ENCODE measurements at places on chromosomes 3 and 15.

- no peak for DNase-seq
Observed at GRCh38 chr15:47507221-47507985, 209.9 kb upstream of the SEMA6D start.

DNA sequence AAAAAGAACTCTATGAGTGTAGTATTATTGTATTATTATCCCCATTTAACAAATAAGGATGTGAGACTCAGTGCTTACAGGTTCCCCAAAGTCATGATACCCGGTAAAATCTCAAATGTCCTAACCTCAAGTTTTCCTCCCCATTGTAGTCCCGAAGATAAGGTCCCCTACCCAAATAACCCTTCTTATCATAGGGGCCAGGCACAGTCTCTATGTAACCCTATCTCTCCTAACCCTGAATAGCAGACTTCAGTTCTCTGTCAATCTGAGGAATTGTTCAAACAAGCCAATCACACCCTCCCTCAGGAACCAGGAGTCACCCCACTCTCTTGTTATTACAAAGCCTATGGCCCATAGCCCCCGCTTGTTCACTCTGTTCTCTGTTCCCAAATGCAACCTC is 10.5 kb upstream of the SUSD5 start:
- no peak for DNase-seq

GRCh38 chr3:68287101-68287500 is 632.7 kb upstream of the SUCLG2 start:
- DNase-seq = no peak

- no peak for DNase-seq
Observed at GRCh38 chr3:61832375-61833229, 271.2 kb downstream of the PTPRG start.

GRCh38 chr3:156206157-156206556 is 85.8 kb downstream of the KCNAB1 start:
- DNase-seq = no peak

GRCh38 chr15:77656294-77656693 is 23.6 kb upstream of the LINGO1 start:
- DNase-seq = no peak

DNA sequence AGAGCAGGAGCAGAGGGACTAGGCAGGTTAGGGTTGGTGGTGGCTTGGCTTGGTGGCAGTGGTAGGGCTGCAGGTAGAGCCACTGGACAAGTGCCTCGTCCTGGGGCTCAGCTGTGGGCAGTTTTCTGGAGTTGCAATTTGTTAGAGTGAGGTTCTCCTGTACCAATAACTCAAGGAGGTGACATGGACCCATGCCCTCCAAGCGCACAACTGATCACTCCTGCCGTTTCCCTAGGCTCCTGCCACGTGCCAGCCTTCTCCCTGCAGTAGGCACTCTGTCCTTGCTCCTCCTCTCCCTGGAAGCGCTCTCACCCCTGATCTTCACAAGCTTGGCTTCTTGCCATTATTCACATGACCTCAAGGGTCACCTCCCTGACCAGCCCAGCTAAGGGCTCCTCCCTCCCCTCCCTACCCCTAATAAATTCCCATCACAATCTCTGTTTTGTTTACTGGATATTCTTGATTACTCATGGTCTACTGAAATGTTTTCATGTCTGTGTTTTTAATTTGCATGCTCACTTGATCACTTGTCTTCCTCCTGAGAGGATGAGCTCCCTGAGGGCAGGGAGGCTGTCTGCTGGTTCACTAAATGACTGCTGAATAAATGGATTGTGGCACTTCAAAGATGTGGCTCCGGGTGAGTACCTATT is 3.3 kb downstream of the WNT7A start:
- no peak for DNase-seq

DNA sequence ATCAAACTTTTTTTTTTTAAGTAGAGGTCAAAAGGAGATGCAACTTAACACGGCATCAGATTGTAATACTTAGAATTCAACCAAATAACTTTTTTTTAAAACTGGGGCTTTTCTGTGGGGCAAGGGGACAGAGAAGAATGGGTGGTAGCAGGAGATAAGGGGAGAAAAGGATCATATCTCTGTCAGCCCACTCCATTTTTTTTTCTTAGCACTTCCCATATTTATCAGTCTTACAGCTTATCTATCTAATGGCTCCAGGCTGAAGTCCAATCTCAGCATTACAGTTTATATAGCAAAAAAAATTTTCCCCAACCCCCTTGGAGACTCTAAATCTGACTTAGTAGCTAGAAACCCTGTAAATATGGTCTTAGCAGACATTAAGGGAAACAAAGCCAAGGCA is 69.3 kb downstream of the PIK3R4 start:
- DNase-seq = no peak

- no peak for DNase-seq
Observed at GRCh38 chr3:42802876-42803413, 1.3 kb downstream of the HIGD1A start.

GRCh38 chr15:63600616-63601025 is 3.4 kb downstream of the FBXL22 start:
- DNase-seq = peak; percentile 80

DNA sequence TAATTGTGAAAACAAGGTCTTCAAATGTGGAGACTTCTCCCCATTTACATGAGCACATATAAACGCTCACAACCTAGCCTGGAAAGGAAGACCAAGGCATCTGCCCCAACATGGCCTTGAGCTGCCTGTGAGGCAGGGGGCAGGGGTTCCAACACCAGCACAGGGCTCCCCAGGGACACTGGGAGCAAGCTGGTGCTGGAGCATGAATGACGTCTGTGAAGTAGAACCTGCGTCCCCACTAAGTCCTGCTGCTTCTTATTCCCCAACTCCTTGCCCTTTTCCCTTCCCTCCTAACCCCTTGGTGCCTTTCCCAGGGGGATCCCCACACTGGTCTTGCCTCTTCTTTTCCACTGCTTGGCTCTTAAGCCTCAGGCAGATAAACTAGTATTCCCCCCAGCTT is 93.1 kb downstream of the RBPMS2 start:
- DNase-seq = no peak

DNA sequence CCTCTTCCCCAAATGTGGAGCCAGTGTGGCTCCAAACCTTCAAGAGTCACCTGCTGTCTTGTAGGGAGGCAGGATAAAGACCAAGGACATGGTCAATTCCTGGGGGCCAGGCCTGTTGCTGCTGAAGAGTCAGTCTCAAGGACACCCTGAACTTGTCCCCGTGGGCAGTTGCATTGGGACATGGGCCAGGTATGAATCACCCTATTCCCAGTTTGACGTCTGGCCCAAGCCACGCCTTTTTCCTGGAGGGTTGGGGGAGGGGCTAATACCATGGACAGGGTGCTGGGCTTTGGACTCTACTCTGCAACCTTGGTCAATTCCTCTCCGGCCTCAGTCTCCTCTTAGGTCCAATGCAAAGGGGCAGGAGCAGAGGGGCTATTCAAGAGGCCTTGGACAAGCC is 10.4 kb downstream of the ATP2B2 start:
- peak; percentile 5 for DNase-seq

- no peak for DNase-seq
Observed at GRCh38 chr3:294096-294495, 97.5 kb downstream of the CHL1 start.

- no peak for DNase-seq
Observed at GRCh38 chr15:22780267-22780666, 6.2 kb upstream of the NIPA1 start.

DNA sequence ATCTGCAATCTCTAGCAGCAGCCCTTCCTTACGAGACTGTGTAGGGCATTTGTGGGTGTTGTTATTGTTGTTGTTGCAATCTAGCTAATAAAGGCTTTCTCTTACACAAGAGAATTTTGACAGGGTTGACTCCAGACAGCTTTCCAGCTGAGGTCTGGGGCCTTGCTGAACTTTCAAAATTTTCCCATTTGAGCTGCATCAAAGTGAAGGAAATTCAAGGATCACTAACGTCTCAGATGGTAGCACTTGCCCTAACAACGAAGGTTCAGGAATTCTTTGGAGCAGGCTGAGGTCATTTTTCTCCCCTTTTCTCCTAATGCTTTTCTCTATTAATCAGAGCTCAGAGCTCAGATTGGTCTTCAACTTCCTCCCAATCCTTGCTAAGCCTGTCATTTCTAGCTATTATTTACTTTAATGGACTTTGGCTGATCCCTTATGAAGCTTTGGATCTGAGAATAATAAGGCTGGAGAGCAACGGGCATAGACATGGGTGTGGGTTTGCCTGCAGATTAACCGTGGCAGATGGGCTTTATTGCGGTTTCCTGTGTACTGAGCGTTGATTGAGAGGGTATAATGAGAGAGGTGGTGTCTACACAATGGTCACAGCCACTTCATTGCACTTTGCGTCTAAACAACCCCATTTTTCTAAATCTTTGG is 614.0 kb upstream of the AGTR1 start:
- no peak for DNase-seq

GRCh38 chr15:36106640-36107335 is 472.6 kb upstream of the CDIN1 start:
- DNase-seq = no peak

DNA sequence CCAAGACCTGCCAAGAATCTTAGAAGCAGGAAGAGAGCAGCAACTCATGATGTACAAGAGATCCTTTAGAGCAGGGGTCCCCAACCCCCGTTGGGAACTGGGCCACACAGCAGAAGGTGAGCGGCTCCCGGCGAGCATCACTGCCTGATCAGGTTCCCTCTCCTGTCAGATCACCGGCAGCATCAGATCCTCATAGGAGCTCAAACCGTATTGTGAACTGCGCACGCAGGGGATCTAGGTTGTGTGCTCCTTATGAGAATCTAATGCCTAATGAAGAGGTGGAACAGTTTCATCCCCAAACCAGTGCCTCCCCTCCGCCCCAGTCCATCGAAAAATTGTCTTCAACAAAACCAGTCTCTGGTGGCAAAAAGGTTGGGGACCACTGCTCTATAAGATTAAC is 13.8 kb downstream of the SLC41A3 start:
- no peak for DNase-seq

DNA sequence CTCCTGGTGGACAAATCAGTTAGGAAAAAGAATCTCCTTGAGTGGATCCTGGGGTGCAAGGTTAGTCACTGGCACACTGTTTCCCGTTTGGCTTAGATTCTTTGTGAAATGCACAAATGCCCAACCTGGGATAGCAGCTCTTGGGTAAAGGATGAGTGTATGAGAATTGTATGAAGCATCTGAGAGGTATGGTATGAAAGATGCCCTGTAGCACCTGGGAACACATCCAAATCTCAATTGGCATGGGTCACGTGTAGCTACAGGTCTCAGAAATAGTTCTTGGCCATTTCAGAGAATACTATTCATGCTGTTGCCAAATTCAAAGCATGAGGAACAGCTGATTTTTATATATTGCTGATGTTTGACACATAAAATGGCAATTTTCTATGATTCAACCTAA is 84.3 kb downstream of the KCNH8 start:
- DNase-seq = no peak

- no peak for DNase-seq
Observed at GRCh38 chr3:168548719-168549118, 453.0 kb upstream of the GOLIM4 start.

- no peak for DNase-seq
Observed at GRCh38 chr3:15496341-15496664, 25.2 kb downstream of the COLQ start.

GRCh38 chr3:58626841-58627569 is 39.6 kb downstream of the FAM3D start:
- no peak for DNase-seq

DNA sequence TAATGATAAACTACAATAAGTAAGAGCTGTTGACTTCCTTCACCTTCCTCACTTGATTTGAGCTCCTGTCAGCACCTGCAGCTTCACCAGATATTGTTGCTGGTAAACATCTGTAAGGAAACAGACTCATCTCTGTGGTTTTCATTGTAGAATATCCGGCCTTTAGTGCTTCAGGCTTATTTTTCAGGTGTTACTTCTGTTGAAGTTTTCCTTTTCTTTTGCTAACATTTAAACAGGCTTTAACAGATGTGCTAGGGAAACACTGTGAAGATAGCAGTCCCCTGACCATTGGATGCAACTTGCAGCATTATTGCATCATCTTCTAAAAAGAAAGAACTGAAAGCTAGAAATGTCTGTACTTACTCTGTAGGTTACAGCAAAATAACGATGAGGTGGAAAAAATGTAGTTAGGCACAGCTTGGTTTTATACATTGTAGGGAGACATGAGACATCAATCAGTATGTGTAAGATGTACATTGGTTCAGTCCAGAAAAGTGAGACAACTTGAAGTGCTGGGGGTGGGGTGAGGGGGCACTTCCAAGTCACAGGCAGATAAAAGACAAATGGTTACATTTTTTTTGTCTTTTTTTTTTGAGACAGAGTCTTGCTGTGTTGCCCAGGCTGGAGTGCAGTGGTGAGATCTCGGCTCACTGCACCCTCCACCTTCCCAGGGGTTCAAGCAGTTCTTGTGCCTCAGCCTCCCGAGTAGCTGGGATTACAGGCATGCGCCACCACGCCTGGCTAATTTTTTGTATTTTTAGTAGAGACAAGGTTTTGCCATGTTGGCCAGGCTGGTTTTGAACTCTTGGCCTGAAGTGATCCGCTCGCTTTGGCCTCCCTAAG is 10.2 kb downstream of the EDEM1 start:
- no peak for DNase-seq

GRCh38 chr15:31263751-31264558 is 62.7 kb upstream of the KLF13 start:
- no peak for DNase-seq

GRCh38 chr15:59060348-59060747 is 44.6 kb upstream of the CCNB2 start:
- DNase-seq = no peak

DNA sequence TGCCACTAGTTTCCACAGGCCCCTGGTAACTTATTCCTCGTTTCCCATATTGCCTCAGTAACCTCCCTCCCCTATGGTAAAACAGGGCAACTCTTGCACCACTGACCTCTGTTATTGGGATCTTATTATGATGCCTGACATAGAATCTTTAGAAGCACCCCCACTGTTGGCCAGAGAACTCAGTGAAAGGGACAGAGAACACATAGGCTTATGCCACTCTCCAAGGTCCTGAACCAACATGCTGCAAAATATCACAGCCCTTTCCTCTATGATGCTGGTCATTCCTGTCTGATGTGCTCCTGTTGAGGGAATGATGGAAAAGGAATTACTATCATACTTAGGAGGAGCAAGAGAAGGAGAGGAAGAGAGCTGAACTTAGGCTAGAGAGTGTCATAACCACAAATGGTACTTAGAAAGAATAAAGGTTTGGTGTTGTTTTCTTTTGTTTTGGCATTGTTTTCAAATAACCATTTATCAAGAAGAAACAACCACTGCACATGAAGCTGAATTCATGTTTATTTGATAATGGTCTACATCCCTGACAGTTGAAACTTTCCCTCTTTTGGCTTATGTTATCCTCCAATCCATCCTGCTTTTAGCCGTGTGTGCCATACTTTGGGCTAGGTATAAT is 330.2 kb downstream of the EPHB1 start:
- DNase-seq = no peak

- DNase-seq = peak; percentile 43
Observed at GRCh38 chr3:151228666-151229040, 25.6 kb upstream of the GPR171 start.
